Endothelial cell (in vitro differentiated cells): ENCODE measurements at places on chromosomes 16 and 17. TPM values are rescaled to one million over a fixed set of nuclear protein-coding genes. Genes with fewer than 3 reads are reported as not detected.

DNA sequence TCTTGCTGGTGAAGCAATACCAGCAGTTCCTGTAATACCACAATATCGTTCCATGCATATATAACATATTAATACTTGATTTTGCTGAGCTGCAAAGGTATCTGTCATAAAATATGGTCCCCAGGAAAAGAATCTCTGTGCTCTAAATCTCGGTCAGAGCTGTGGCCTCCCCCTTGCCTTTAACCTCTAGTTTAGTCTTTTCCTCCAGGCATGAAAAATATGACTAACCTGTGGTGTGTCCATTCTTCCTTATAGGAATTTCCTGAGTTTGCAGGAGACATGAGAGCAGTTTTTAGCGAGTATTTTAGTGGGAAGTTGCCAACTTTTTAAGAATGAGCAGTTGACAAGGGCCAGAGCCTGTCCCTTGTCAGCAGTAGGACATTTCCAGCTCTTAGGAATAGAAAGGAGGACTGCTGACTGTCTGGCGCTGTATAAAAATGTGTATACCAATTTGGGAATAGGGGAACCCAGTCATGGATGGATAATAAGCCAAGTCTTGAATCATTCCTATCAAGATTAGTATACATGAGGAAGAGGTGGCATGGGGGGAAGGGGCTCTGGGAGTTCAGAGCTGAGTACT, 8.7 kb downstream of the ATXN1L start:
- H3K36me3 ChIP-seq: peaks cover 28% of the 10 kb centered on the region
- peaks cover 1% of the 10 kb centered on the region for H3K4me1 ChIP-seq
- no peak overlapping the region for H3K4me3 ChIP-seq
- no peak for DNase-seq
- H3K27me3 ChIP-seq: peaks cover 5% of the 10 kb centered on the region

GRCh38 chr16:58039829-58040495, 14.4 kb downstream of the MMP15 start:
- no peak for DNase-seq
- no peak overlapping the region for H3K4me3 ChIP-seq
- no peak overlapping the region for H3K27ac ChIP-seq
- peaks cover 14% of the 10 kb centered on the region for H3K27me3 ChIP-seq

GRCh38 chr16:12320298-12320706, 343.8 kb downstream of the SNX29 start:
- DNase-seq: no peak
- H3K4me1 ChIP-seq: peaks cover 20% of the 10 kb centered on the region
- H3K27me3 ChIP-seq: peaks cover 6% of the 10 kb centered on the region
- H3K36me3 ChIP-seq: no peaks in the 10 kb centered on the region
- no peak overlapping the region for H3K27ac ChIP-seq
- H3K4me3 ChIP-seq: no peak overlapping the region

GRCh38 chr17:8118769-8119580, 661 bp upstream of the ALOXE3 start:
- peak; percentile 87 for DNase-seq
- H3K4me1 ChIP-seq: peaks cover 41% of the 10 kb centered on the region
- H3K27me3 ChIP-seq: peaks cover 46% of the 10 kb centered on the region
- H3K36me3 ChIP-seq: peaks cover 18% of the 10 kb centered on the region

DNA sequence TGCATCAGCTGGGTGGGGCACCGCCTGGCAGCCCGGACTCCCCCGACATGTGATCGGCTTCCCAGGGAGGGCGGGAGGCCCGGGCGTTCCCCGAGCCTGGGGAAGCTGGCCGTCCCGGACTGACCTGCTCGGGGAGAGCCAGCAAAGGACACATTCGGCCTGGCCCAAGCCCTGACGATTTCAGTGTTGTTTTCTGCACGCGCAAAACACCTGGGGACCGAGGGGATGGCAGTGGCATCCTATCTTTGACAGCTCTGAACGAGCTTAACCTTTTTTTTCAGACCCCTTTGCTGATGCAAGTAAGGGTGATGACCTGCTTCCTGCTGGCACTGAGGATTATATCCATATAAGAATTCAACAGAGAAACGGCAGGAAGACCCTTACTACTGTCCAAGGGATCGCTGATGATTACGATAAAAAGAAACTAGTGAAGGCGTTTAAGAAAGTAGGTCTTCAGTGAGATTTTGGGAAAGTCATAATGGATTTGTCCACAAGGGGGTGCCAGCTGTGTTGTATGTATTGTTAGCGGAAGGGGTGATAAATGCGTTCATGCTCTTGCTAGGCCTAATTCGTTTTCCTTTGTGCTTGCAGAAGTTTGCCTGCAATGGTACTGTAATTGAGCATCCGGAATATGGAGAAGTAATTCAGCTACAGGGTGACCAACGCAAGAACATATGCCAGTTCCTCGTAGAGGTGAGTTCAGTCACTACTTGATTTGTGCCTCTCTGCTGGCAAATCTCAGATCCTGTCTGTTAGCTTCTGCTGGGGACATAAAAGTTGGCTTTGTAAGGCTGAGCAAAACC, 1.0 kb downstream of the EIF1 start:
- peak; percentile 63 for DNase-seq
- H3K36me3 ChIP-seq: peaks cover 28% of the 10 kb centered on the region
- peak overlapping the region; percentile 97 for H3K4me3 ChIP-seq

GRCh38 chr16:14013145-14013570, 58.0 kb upstream of the MRTFB start:
- no peak overlapping the region for H3K4me3 ChIP-seq
- DNase-seq: no peak
- H3K27ac ChIP-seq: no peak overlapping the region
- H3K4me1 ChIP-seq: peaks cover 4% of the 10 kb centered on the region
- H3K36me3 ChIP-seq: no peaks in the 10 kb centered on the region

GRCh38 chr17:27049104-27049784, 244.7 kb upstream of the WSB1 start:
- no peak overlapping the region for H3K4me3 ChIP-seq
- H3K27ac ChIP-seq: peak overlapping the region; percentile 44
- DNase-seq: no peak
- H3K36me3 ChIP-seq: peaks cover 4% of the 10 kb centered on the region
- H3K27me3 ChIP-seq: no peaks in the 10 kb centered on the region
- no peaks in the 10 kb centered on the region for H3K4me1 ChIP-seq

- DNase-seq: peak; percentile 52
- H3K4me1 ChIP-seq: peaks cover 11% of the 10 kb centered on the region
- H3K4me3 ChIP-seq: peak within 1 kb of the TSS; percentile 83
- H3K27me3 ChIP-seq: peaks cover 13% of the 10 kb centered on the region
- peaks cover 5% of the 10 kb centered on the region for H3K36me3 ChIP-seq
- H3K27ac ChIP-seq: no peak within 1 kb of the TSS
Measured at GRCh38 chr17:50055426-50056216, at the start of gene ITGA3. Gene ITGA3 (plus strand): TSS chr17:50056110. CDS start chr17:50056440, 330 bp downstream.

GRCh38 chr16:445566-445965, 20.1 kb downstream of the RAB11FIP3 start:
- H3K4me3 ChIP-seq: no peak overlapping the region
- H3K4me1 ChIP-seq: no peaks in the 10 kb centered on the region
- H3K27me3 ChIP-seq: peaks cover 4% of the 10 kb centered on the region
- no peak overlapping the region for H3K27ac ChIP-seq
- no peaks in the 10 kb centered on the region for H3K36me3 ChIP-seq
- DNase-seq: no peak

- no peak for DNase-seq
- H3K4me1 ChIP-seq: peaks cover 6% of the 10 kb centered on the region
- no peak overlapping the region for H3K4me3 ChIP-seq
- H3K36me3 ChIP-seq: no peaks in the 10 kb centered on the region
- H3K27ac ChIP-seq: peak overlapping the region; percentile 48
Measured at GRCh38 chr17:50922107-50922506, 56.0 kb upstream of the TOB1 start.

DNA sequence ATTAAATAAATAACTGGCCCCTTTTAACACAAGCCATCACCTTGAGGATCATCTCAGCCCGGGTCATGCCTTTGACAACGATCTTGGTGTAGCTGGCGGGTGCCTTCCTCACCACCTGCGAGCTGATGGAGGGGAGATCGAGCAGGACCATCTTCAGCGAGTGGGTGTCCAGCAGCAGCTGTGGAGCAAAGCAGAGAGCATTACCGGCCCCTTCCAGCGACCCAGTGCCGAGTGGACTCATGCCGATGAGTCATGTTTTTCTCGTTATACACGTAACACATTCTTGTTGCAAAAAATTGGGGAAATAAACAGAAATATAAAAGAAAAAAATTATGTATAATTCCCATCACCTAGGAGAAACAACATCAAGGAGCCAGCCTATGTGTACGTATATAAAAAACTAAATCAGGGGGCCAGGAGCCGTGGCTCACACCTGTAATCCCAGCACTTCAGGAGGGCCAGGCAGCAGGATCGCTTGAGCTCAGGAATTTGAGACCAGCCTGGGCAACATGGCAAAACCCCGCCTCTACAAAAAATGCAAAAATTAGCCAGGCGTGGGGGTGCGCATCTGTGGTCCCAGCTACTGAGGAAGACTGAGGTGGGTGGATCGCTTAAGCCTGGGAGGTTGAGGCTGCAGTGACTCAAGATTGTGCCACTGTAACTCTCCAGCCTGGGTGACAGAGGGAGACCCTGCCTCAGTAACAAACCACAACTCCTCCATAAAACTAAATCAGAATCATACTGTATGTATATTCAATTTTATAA, 169.1 kb upstream of the RPH3AL start:
- peaks cover 13% of the 10 kb centered on the region for H3K27me3 ChIP-seq
- peaks cover 49% of the 10 kb centered on the region for H3K4me1 ChIP-seq
- H3K4me3 ChIP-seq: peak overlapping the region; percentile 10
- H3K27ac ChIP-seq: peak overlapping the region; percentile 96

- H3K4me3 ChIP-seq: no peak overlapping the region
- no peaks in the 10 kb centered on the region for H3K36me3 ChIP-seq
- no peak for DNase-seq
- H3K27me3 ChIP-seq: peaks cover under 1% of the 10 kb centered on the region
- H3K4me1 ChIP-seq: no peaks in the 10 kb centered on the region
Measured at GRCh38 chr17:33615861-33616260, 322.8 kb upstream of the ASIC2 start.

DNA sequence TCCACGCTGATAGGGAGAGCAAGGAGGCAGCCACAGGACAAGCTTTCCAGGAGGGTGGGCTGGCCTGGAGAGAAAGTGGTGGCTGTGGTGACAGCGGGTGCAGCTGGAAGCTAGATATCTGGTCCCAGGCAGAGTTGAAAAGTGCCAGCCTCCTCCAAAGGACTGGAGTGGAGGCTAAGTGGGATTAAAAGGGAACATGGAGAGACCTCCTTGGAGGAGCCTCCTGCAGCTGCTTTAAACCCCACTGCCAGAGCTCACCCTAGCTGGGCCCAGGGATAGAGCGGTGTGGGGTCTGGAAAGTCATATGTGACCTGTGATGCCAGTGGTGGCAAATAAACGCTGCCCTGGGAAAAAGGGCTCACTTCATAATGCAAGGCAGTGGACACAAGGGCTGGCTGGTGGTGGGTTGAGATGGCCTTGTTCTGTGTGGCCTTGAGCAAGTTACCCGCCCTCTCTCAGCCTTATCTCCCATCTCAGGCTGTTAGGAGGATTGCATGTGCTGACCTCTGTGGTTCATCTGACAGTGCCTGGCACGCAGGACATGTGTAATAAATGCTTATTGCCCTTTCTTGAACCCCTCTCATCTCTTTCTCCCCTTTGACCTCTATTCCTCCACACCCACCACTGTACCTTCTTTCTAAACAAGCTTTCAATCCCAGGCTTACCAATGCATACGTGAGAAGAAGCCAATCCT, 61.0 kb upstream of the LGALS9 start:
- no peak overlapping the region for H3K27ac ChIP-seq
- peaks cover 12% of the 10 kb centered on the region for H3K4me1 ChIP-seq
- no peak for DNase-seq

DNA sequence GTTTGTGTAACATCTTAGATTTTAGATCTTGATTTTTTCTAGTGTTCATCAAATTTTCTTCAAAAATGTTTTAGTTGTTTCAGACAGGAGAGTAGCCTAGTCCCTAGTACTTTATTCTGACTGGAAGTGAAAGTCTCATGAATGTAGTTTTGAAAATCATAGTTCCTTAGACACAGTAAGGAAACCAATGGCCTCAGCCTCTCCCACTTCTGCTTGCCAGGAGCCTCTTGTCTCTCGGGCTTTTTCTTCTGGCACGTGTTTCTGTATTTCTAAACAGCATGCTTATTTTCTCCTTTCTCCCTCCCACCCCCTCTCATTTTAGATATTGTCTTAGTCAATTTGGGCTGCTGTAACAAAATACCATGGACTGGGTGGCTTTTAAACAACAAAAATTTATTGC, 9.8 kb downstream of the SLFN5 start:
- H3K4me1 ChIP-seq: peaks cover 14% of the 10 kb centered on the region
- no peak for DNase-seq

- H3K27ac ChIP-seq: no peak overlapping the region
- no peak overlapping the region for H3K4me3 ChIP-seq
- no peak for DNase-seq
- H3K4me1 ChIP-seq: peaks cover 4% of the 10 kb centered on the region
- H3K36me3 ChIP-seq: no peaks in the 10 kb centered on the region
Measured at GRCh38 chr17:33908363-33909064, 346.6 kb upstream of the CCL2 start.

DNA sequence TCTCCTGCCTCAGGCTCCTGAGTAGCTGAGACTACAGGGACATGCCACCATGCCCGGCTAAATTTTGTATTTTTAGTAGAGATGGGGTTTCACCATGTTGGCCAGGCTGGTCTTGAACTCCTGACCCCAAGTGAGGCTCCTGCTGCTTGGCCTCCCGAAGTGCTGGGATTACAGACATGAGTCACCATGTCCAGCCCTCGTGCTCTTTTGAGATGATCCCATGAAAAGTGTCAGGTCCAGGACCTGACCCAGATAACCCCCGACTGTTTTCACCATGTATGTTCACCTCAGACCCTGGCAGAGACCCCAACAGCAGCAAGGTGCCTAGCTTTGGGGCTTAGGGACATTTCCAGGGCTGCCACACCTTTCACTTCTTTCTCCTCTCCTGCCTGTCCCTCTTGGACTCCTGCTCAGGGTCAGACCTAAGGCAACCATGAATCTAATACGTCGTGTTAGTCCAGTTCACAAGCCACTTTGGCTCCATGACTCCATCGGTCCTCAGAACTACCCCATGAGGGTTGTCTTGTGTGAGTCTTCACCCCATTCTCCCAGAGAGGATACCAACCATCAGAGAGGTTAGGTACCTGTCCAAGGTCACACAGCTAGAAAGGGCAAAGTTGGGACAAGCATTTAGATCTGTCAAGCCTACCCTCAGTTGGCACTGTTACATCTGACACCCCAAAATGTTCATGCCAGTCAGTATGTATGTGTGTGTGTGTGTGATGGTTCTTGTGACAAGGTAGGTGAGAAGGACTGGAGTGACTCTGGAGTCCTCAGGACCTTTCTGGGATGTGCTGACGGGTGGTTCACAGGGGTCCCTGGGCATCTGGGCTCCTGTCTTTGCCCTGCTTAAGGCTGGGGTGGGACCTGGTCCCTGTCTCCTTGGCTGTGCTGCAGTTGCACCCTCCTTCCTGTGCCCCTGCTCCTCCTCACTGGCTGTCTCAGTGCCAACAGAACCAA, 23.1 kb upstream of the MAP3K14 start:
- peaks cover 31% of the 10 kb centered on the region for H3K4me1 ChIP-seq
- no peaks in the 10 kb centered on the region for H3K27me3 ChIP-seq
- H3K4me3 ChIP-seq: no peak overlapping the region
- DNase-seq: no peak

GRCh38 chr16:58054289-58054688, 28.7 kb downstream of the MMP15 start:
- H3K27me3 ChIP-seq: peaks cover 4% of the 10 kb centered on the region
- no peak overlapping the region for H3K4me3 ChIP-seq
- no peaks in the 10 kb centered on the region for H3K36me3 ChIP-seq
- DNase-seq: no peak

Gene GAST
- not detected for total RNA-seq

Gene TMIGD1
- total RNA-seq: not detected

Gene EDC4
- 83.0 TPM for total RNA-seq

Gene TRPV2
- total RNA-seq: 4.8 TPM

Gene SLFN12L
- not detected for total RNA-seq

Gene MMP2
- 422 TPM for total RNA-seq

Gene MT1M
- total RNA-seq: not detected

Gene ATP6V0A1
- total RNA-seq: 103 TPM

Gene SLFN11
- 0.26 TPM for total RNA-seq

Gene CACNG4
- 0.33 TPM for total RNA-seq

Gene FAM83G
- total RNA-seq: 1.6 TPM
